ENCODE measurements at places on chromosomes 1 and 21. TPM values are rescaled to one million over a fixed set of nuclear protein-coding genes. Genes with fewer than 3 reads are reported as not detected.

- no peak for DNase-seq
Measured at GRCh38 chr1:95547005-95547404, 313.0 kb downstream of the RWDD3 start.

CELA3B gene
- not detected for polyA plus RNA-seq

DNA sequence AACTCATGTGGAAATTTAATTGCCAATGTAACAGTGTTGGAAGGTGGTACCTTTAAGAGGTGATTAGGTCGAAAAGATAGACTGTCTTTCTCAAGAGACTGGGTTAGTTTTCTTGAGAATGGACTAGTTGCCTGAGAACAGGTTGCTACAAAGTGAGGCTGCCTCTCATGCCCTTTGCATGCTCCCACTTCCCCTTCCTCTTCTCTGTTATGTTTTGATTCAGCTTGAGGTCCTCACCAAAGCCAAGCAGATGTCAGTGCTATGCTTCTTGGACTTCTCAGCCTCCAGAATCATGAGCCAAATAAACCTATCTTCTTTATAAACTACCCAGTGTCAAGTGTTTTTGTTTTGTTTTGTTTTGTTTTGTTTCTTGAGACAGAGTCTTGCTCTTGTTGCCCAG, 187.0 kb upstream of the RUNX1 start:
- no peak for DNase-seq

DNA sequence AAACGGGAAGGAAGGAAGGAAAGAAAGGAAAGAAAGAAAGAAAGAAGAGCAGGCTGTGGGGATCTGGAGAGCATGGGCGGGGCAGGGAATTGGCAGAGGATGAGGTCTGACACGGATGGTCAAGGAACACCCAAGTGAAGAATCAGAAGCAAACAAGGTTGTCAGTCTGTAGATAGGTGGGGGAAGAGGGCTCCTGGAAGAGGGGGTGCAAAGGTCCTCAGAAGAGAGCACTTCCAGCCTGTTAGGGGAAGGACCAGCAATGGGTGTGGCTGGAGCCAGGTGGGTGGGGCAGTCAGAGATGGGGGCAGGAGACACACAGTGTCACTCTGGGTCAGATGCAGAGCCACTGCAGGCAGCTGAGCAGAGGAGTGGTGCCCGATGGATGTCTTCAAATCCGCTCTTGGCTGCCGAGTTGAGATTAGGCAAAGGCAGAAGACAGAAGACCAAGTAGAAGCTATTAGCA, 11.0 kb upstream of the PLA2G2C start:
- DNase-seq = no peak

TRMT1L gene
- 21.5 TPM for polyA plus RNA-seq

GRCh38 chr1:188719735-188720134, 1757.9 kb downstream of the BRINP3 start:
- no peak for DNase-seq

GRCh38 chr1:67977756-67978155, 72.7 kb downstream of the DIRAS3 start:
- DNase-seq = peak; percentile 24

DNA sequence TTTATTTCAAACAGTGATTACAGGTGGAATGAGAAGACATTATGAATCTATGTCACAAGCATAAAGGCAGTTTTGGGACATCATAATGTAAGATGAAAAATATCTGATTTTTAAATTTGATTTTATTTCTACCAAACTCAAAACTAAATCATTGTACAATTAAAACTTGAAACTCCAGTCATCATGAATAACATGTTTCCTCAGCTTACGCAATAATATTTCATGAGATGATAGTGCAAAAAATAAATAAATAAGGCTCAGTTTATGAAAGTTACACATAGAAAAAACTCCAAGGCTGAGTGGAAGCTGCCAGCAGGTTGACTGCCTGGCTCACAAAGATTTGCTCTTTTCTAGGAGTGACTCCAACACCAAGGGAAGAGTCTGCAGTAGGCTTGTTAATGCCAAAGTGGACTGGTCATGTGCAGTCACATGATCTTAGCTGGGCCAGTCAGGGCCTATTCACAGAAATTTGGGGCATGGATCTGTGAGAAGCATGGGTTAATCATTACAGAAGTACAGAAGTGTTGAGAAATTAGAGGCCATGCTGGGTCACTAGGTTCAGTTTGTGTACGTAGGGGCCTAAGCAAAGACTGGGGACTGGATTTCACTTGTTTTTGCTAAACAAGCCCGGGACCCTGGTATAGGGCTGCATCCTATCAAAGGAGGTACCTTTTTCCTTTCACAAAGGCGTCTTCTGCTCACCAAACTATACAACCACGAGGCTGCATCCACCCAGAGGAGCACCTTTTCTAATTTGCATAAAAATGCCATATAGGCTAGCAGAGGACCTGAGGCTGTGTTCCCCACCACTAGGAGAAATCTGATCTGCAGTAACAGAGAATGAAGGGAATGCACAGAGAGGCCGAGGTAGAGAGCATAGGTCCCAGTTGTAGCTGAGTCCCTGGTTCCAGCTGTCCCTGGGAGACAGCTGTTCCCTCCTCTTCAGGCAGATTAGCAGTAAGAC, 4.9 kb upstream of the ABCA4 start:
- DNase-seq = no peak

DNA sequence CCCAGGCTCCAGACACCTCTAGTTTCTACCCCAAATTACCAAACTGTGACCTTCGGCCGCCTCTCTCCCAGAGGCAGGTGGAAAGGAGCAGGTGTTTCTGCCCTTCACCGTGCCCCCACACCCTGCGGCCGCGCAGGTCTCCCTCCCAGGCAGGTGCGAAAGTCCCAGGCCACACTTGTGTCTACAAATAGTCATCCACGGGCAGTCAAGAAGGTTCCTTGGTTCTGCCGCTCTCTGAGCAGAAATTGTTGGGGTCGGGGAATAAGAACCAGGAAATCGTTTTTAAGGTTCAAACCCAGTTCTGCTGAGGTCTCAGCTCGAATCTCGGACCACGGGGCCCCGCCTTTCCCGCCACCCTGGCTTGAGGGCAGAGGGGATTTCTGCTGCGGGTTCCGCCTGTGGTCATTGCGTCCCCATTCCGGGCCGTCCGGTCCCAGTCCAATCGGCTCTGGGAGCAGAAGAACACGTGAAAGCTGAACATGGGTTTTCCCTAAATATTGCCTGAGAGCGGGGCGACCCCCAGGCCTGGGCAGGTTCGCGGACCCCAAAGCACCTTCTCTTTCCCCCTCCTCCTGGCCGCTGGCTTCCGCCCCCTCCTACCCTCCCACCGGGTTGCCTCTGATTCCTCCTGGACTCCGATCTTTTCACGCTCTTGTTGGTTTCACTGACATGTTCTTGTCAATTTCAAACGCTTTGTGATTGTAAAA, 1.2 kb upstream of the ATF3 start:
- no peak for DNase-seq

IL10 gene
- 0.80 TPM for polyA plus RNA-seq

FCRL5 gene
- not detected for polyA plus RNA-seq

- no peak for DNase-seq
Measured at GRCh38 chr1:88029899-88030298, 654.2 kb upstream of the PKN2 start.

DNA sequence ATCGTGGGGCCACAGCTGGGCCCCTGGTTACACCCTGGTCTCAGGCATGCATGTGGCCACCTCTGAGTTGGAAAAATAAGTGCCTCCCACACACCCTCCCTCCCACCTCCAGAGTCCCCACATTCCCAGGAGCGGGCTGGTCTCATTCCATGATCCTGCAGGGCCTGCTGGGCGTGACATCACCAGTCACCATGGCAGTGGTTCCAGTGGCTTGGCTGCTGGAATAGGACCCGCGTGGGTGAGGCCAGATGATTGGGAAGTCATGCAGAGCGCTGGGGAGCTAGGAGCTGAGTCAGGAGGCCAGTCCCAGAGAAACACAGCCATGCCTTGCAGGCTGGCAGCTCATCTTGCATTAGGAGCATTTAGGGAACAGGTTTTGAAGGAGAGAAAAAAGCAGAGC, 125.4 kb upstream of the TMEM51 start:
- DNase-seq = no peak

DNA sequence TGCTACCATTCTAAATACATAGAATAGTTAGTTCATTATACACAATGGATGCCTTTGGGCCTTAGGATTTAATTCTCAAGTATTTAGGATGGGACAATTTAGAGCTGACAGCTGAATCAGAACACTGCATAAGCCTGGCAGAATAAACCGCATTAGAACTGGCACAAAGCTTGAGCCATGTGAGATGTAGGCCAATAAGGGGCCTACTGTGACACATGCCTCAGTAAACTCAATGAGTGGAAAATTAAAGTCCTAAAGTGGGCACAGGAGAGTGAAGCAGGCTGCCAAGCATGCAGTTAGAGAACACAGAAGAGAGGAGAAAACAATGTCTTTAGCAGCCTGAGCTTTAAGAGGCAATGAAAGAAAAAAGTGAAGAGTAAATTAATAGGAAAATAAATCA, 24.3 kb downstream of the SCYL3 start:
- DNase-seq = no peak

- peak; percentile 34 for DNase-seq
Measured at GRCh38 chr1:21536218-21536617, 27.0 kb downstream of the ALPL start.

DNA sequence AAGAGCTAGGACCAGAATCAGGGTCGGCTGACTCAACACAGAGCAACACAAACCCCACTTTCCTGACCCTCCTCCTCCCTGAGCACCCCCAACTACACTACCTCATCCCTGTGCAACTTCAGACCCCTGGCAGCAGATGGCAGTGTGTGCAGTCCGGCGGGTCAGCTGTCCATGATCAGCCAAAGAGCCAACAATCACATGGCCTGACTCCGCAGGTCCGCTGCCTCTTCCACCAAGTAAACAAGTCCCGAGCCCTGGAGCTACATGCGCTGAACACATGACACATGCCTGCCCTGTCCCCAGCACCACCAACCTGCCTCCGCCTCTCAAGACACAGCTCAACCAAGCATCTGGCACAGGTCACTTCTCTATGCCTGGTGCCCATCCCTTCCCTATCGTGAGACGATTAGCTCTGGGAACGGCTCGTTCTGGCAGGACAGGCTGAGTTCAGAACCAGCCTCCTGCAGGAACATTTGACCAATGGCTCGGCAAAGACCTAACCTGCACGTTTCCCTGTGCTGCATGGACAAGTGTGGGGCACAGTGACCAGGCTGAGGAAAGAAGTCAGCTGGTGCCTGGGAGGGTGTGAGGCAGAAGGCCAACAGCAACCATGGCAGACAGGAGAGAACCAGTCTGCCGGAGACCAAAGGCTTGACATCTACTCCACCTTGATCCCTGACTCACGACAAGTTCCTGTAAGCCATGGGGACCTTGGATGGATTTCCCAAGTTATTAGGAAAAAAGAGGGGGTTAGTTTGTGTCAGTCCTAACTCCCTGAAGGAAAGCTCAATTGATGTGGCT, 60.3 kb downstream of the CD46 start:
- DNase-seq = no peak

GRCh38 chr1:1577367-1578011, 2.8 kb upstream of the SSU72 start:
- no peak for DNase-seq

DNA sequence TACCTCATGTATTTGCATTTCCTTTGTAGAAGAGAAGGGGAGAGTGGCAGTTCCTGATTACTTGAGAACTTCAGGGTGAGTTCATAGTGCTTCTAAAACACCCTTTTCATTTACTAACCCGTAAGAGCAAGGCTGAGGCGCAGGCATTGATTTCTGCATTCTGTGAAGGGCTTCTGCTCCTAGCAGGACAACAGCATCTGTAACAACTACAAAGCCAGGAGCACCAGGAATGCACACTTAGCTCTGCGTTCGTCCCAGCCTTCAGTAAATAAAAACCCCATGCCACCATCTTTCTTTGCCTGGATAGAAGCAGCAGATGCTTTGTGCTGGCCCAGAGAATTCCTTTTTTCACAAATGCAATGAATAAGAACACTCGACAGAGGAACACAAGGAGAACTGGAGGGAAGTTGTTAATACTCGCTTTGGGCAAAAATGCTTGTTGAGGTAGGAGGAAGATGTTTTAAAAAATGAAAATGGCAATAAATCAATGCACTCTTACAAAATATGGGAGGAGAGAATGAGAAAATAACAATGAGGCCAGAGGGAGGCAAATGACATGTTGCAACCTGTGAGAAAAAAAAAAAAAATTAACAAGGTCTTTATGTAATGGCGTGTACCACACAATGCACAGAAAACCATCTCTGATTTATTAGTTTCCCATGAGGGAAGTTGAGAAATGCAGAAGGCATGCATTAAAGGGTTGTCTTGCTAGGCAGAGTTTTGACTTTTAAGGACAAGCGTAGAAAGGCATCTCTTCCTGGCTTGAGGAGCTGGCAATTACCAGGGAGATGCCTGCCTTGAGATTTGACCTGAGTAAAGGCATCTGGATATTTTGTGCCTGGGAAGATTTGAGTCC, 418.8 kb downstream of the DISC1 start:
- DNase-seq = no peak

GRCh38 chr1:12031039-12031980, 12.0 kb downstream of the MIIP start:
- DNase-seq = no peak

- peak; percentile 60 for DNase-seq
Measured at GRCh38 chr1:58768971-58769808, 14.7 kb downstream of the JUN start.

GRCh38 chr21:15026370-15026769, 38.4 kb downstream of the NRIP1 start:
- no peak for DNase-seq

DCDC2B gene
- 0.91 TPM for polyA plus RNA-seq

DNA sequence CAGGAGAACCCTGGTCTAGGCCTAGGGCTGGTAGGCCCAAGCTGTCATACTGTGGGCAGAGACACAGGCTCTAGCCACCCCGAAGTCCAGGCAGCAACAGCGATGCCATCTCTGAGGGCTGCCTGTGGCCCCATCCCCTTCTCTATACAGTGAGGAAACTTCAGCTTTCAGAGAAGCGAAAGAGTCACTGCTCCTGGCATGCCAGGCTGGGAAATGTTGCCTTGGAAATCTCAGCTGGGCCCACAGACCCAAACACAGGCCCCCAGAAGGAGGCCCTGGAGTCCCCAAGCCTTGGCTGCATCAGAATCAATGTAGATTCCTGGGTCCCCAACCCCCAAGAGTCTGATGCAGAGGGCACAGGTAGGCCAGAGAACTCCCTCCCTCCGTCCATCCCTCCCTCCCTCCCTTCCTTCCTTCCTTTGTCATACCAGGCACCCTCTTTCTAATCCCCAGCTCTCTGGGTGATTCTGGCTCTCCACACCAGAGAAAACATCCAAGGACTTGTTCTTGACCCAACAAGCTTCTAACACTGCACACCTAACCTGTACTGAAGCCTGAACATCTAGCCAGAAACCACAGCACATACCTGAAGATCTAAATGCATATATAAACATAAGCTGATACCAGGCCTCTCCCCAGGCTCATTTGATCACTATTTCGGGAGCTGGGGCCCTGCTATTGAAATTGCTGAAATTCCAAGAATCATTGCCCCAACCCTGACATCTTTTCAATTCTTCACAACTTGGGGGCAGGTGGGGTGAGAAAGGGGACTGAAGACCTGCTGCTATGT, 143.2 kb upstream of the EDN2 start:
- DNase-seq = no peak

CACHD1 gene
- 14.7 TPM for polyA plus RNA-seq

SELL gene
- polyA plus RNA-seq = 5.4 TPM

GRCh38 chr21:22827422-22827821, 1829.2 kb downstream of the NCAM2 start:
- no peak for DNase-seq
